Activated CD4-positive, alpha-beta T cell treated with anti-CD3 and anti-CD28 coated beads, Interleukin-2, amount 50 U/mL, for 24 hours (primary cell): ENCODE measurements at places on chromosomes 3 and 15.

GRCh38 chr3:43892061-43892460 lies 201.3 kb downstream of the ABHD5 start:
- no peak for DNase-seq

- DNase-seq: no peak
These were observed 4.6 kb upstream of the AMOTL2 start for GRCh38 chr3:134378818-134379217.

- DNase-seq: no peak
These were observed 485 bp downstream of the CELF6 start for GRCh38 chr15:72319360-72319984.

DNA sequence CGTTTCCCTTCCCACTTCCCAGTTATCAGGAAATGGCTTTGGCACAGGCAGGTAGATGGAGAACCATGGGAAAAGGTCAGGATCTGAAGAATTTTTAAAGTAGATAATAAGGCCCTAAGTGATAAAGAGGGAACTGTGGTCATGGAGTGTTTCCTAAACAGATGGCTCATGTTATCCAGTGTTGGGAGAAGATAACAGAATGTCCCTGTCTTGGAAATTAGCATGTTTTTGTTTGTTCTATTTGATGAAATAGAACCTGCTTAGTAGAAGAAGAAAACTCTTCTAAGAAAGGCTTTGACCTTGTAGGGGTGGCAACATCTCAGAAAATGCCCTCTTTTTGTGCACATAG lies 8.8 kb downstream of the LRRC3B start:
- DNase-seq: no peak

- no peak for DNase-seq
These were observed 3.0 kb downstream of the SELENOT start for GRCh38 chr3:150605998-150606641.

DNA sequence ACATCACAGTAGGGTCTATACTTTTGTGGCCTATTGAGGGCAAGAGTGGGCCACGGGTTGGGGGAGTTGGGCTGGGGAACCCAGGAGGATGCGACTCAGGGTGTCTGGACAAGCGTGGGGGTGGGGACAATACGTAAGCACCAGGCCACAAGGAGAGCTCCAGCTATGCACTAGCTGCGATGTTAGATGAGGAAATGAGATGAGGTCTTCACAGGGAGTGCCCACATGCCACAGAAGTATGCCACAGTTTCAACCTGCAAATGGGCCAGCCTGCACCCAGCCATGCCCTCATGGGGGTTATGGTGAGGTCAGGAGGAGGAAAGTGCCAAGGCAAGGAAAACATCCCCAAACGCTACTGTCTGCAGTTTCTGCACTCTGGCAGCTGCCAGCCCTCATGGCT lies 30.5 kb downstream of the CACNA2D2 start:
- no peak for DNase-seq

GRCh38 chr3:122461806-122462205 lies 45.9 kb upstream of the WDR5B start:
- DNase-seq: no peak

DNA sequence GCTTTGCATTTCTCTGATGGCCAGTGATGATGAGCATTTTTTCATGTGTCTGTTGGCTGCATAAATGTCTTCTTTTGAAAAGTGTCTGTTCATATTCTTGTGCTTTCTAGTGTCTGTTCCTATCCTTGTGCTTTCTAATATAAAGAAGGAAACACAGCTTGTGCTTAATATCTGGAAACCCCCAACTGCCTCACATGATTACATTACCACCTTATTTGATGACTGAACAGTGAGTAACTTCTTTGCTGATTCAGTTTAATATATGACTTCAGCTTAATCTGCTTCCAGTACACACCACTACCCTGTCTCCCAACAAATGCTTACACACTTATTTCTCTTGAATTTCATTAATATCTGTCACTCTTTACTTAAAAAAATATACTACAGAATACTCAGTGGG lies 835.1 kb downstream of the EDEM1 start:
- no peak for DNase-seq

- no peak for DNase-seq
These were observed 70.1 kb downstream of the TRAK1 start for GRCh38 chr3:42161050-42161935.

DNA sequence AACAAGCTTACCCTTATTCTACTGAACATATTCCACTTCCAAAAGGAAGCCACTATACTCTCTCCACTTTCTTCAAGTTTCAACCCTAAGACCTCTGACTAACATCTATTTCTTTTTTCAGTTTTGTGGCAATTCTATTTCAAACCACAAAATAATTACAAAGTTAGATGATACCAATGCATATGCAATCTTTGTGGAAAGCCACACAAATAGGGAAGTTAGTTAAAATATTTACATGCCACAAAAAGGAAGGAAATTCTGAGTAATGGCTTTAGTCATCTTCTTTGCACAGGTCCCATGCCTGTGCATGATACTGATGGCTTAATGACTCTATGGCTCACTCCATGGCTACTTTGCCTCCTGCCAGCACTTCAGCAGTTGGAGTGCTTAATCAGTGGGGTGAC lies 57.0 kb upstream of the MCTP2 start:
- DNase-seq: no peak

- DNase-seq: no peak
These were observed at the start of gene ROBO1 for GRCh38 chr3:79767905-79768267. Gene ROBO1, minus strand, starts transcription at chr3:79767998.

GRCh38 chr3:73036694-73037591 lies 24.5 kb upstream of the EBLN2 start:
- no peak for DNase-seq

- DNase-seq: no peak
These were observed 434.1 kb downstream of the OCA2 start for GRCh38 chr15:27665002-27665401.

DNA sequence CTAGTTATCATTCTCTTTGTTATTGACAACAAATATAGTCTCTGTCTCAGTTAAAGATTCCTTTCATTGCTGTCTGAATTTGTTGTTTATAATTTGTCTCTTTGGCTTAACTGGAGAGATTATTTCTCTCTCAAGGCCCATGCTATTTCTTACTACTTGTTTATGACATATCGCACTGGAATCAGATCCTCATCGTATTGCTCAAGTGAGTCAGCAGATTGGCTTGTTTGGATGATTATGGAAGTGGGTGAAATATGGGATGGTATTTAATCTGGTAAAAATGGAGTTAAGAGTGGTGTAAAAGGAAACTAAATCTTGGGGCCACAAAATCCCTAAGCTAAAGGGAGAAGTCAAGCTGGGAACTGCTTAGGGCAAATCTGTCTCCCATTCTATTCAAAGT lies 613.1 kb downstream of the SI start:
- DNase-seq: no peak

GRCh38 chr15:26971271-26972018 lies 464 bp downstream of the GABRG3 start:
- no peak for DNase-seq

DNA sequence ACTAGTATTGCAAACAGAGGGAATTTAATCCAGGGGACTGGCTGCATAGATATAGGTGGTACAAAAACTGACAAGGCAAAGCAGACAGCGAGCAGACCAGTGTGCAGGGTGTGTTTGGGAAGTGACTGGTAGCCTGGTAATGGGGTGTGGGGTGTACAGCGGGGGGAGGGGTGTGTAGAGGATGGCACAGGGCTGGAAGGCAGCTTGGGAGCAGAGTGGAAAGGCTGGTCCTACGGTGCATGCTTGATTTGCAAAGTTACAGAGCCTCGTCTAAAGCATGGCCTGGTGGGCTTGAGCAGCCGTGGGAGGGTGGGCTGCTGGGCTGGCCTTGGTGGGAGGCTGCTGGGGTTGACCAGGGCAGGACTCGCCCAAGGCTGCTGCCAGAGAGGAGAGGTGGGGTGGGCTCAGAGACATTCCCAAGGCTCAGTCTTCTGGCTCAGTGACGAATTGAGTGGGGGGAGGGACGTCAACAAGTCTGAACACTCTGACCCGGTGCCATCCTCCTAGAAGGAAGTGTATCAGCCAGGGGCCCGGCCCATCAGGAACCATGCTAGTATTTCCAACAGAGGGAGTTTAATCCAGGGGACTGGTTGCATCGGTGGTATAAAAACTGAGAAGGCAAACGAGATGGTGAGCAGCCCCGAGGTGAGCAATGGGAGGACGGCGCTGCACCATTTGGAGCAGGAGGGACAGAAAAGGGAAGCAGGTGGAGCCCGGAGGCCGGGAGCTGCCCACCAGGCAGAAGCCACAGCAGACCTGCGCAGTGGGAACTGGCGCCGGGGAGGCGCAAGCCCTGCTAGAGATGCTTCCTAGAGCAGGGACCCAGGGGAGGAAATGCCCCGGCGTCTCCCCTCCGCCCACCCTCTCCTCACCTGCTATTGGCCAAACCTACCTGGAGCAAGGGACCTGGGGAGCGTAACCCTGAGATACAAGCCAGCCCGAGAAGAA lies 29.2 kb downstream of the CPN2 start:
- no peak for DNase-seq

GRCh38 chr15:69854521-69855181 lies 243.1 kb downstream of the TLE3 start:
- DNase-seq: no peak

DNA sequence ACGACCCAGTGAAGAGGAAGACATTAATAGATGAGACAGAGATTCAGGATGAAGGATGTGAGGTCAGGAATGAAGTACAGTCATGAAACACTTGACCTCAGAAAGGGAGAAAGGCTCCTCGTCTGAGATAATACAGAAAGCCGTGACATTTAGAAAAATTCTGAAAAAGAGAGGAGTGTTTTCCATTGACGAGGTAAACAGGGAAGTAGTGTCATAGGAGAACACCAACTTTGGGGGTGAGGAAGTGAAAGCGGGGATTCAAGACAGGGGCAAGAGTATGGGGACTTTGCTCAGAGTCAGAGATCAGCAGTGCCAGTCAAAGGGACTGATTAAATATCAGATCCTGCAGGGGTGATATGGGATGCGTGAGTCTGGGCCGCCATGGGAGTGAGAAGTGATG lies 160.9 kb downstream of the PLCL2 start:
- DNase-seq: no peak
